Stimulated activated CD8-positive, alpha-beta memory T cell treated with anti-CD3 and anti-CD28 coated beads, Interleukin-15, amount 100 ng/mL, for 48 hours (primary cell): ENCODE measurements at places on chromosomes 5 and 9.

GRCh38 chr9:128206484-128206883, 3.3 kb downstream of the DNM1 start:
- DNase-seq: no peak

GRCh38 chr9:32606811-32607210, 28.7 kb downstream of the TAF1L start:
- DNase-seq: no peak

DNA sequence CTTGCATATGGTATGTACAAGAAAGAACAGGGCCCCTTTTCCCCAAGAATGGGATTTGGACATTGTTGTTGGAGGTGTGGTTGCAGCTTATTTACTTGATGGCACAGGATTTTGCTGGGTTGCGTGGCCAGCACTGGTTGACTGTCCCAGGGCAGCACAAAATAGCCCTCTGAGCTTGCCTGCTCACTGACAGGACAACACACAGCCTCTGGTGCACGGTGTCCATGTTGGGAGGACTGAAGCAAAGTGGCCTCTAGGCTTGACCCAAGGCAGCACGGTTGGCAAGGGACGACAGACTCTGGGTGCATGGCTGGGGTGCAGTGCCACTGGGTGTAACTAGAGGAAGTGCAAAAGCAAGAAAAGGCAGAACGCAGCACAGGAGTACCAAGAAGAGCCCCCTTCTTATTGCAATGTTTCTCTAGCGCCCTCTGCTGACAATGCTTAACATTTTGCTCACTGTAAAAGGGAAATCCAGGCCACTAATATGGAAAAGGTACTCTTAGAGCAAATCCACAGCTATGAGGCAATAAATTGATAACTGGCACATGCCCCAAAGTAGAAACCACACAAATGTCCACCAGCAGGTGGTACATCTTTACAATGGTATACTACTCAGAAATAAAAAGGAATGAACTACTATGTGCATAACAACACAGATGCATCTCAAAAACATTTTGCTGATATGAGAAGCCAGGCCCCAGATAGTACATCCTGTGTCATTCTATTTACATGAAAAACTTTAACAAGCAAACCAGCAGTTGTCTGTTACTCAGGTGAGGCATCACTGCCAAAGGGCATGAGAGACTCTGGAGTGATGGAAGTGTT, 47.4 kb upstream of the BARX1 start:
- DNase-seq: no peak

- no peak for DNase-seq
Measured at GRCh38 chr5:167797933-167798332, 493.5 kb upstream of the WWC1 start.

DNA sequence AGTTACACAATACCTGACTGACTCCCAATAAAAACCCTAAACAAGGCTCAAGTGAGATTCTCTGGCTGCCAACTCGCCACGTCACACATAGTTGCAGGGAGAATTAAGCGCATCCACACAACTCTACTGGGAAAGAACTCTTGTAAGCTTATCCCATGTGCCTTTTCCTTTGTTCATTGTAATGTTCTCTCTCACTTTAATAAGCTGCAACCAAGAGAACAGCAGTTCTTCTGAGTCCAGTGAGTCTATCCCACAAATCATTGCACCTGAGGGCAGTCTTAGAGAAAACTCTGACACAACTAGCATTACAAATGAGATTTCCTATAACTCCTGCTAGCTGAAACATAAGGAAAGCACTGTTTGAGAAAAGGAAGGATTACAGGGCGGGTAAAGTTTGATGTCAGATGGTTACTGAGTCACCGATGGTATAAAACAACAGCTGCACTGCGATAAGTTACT, 27.4 kb downstream of the CENPK start:
- no peak for DNase-seq

DNA sequence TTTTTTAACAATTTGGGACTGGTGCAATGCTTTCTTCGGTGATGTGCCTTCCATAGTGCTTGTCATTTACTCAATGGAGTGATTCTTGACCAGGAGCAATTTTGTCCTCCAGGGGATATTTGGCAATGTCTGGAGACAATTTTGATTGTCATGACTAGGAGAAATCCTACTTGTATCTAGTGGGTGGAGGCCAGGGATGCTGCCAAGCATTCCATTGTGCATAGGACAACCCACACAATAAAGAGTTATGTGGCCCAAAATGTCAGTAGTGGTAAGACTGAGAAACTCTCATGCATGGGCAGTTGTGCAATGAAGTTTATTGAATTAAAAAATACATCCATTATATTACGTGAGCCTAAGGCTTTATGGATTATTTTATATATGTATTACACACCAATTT, 70.5 kb downstream of the FOCAD start:
- no peak for DNase-seq

DNA sequence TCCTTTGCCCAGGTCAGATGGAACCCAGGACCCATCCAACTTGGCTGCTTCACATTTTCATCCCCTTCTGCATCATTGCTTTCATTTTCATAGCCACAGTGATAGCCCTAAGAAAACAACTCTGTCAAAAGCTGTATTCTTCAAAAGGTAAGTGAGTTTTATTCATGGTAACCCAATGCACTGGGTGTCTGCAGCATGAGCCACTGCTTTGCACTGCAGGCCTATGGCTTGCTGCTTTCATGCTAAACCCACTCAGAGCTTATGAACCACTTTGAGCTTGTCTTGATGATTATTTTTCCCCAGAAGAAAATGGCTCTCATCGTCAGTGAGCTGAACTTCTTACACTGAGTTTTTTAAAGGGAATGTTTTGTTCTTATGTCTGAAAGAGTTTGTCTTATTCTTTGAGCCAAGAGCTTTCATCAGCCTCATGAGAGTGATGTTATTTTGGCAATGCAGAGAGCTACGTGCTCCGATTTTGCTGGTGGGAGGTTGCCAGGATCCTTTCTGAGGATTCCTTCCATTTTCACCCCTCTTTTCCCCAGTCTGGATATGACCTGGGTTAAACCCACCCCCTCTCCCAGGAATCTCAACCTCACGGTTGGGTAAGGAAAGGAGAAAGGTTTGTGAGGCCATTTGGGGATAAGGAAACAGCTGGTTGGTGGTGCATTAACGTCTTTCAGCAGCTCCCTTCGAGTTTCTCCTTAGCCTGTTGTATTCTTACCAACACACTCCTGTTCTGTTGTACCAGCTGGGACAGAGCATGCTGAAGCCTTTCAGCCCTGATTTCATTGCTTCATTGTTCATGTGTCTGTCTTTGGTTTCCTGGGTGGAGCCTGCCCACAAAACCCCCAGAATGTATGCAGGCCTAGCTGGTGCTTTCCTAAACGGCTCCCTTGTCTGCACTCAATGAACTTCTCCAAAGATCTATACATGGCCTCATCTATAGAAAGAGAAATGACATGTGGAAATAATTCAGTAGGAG, 47.6 kb downstream of the PDCD1LG2 start:
- DNase-seq: no peak

- DNase-seq: no peak
Measured at GRCh38 chr9:109238655-109239054, 71.6 kb upstream of the FRRS1L start.

- DNase-seq: no peak
Measured at GRCh38 chr9:71655778-71656177, 112.5 kb downstream of the CEMIP2 start.

DNA sequence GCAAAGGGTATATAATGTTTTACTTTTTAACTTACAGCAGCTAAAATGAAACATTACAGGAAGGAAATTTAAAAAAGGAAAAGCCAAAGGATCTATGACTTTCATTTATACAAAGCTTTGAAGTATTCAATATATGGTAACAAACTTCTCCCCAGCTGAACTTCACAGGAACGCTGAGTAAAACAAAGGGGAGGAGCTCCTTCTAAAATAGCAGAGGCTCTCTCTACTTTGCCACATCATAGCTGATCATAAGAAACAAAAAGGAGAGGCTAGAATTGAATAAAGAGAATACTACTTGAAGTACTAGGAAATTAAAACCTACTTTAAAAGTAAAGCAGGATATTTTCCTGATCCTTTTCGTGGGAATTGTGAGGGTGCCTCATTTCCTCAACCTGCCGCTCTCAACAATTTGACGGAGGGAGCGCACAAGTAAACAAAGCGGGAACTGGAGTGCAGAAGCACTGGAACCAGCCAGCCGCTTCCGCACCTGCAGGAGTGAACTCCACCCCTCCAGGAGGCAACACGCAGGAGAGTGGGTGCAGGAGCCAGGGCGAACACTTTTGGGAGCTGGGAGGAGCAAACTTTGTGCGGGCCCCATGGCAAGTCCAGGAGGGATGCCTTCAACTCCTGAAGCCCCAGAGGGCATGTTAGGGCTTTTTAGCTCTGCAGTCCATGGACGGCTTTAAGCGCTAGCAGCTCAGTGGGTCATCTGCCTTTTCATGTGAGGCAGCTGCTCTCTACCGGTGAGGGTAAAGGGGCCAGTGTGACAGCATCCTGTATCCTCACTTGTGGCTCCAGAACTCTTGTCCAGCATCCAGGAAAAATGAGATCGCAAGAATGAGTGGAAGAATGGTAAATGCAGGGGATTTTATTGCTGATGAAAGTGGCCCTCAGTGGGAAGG, 757.4 kb downstream of the PTPRD start:
- no peak for DNase-seq

- DNase-seq: no peak
Measured at GRCh38 chr5:117207088-117207668, 632.6 kb upstream of the SEMA6A start.
